ENCODE measurements at places on chromosomes 7 and 10.

- DNase-seq: no peak
Measured at GRCh38 chr7:69243016-69243415, 355.3 kb upstream of the AUTS2 start.

GRCh38 chr10:22657566-22658225 lies 56.7 kb downstream of the PIP4K2A start:
- no peak for DNase-seq

GRCh38 chr7:105782391-105783042 lies 93.9 kb downstream of the ATXN7L1 start:
- no peak for DNase-seq

DNA sequence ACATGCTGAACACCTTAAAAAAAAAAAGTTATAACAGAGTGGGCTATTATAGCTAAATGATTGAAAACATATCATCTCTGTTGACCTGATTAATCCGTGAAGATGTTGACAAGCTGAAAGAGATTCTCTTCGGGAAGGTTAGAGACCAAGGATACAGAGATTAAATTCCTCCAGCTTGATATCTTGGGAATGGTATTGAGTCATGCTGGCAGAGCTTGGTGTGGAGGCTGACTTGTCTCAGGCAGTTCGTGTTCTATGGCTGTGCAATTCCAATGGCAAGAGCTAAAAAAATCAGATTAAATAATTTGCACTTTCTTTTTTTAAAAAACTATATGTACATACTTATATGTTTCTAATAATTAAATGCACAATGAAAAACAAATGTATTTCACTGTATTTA lies 24.9 kb upstream of the CACNA2D1 start:
- no peak for DNase-seq

DNA sequence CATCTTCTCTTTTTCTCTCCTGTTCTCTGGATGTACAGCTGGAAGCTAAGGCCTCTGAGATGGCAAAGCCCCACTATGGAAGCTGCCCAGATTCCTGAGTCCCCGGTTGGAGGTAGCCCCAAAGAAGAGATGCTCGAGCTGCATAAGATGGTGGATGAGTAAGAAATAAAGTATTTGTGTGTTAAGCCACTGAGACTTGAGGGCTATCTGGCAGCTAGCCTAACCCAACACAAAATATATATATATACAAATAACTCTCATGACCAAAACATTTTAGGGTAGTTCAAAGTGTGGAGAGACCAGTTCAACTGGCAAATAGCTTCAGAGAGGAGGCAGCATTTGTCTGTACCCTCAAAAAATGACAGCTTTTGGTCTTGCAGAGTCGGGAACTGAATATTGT lies 72.4 kb upstream of the PDE1C start:
- DNase-seq: no peak

GRCh38 chr7:152520861-152521302 lies 85.1 kb upstream of the KMT2C start:
- DNase-seq: no peak

- DNase-seq: no peak
Measured at GRCh38 chr10:31070691-31071090, 39.0 kb upstream of the ZNF438 start.

GRCh38 chr7:116162254-116162653 lies 48.1 kb upstream of the TES start:
- no peak for DNase-seq

DNA sequence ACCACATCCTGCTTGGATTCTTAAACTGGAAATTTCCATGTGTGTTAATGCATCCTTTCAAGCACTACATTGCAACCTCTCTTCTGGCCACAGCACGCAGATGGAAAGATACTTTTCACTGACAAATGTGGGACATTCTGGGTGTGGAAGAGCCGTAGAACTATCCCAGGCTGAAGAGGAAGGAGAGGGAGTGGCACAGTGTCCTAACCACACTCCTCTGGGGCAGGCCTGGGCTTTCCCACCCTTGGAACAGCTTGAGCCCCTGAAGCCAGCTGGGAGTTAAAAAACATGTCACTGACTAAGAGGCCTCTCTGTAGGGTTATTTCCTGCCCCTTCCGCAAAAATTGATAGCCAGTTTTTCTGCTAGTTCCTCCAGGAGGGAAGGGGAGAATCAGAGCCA lies 34.0 kb upstream of the DNMBP start:
- no peak for DNase-seq

All from cerebellum (tissue), 4 donors.